ENCODE measurements at places on chromosomes 5 and 9.

GRCh38 chr9:14761584-14761983, 39.1 kb upstream of the CER1 start:
- no peak for DNase-seq

DNA sequence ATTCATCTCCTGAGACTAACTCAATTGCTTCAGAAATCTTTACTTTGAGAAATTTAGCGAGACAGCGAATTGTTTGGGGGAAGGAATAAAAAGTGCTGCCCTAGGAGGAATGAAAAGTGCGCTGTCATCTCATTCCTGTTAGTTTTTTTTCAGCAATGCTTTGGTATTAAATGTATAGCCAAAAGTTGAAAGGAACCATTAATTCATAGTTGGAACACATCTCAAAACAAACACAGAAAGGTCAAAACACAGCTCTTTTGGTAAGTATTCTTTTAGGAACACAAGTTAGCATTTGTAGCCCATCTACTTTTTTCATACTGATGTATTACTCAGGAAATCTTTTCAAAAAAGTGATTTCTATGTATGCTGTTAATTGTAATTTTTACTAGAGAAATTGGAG, 109.1 kb downstream of the NNT start:
- no peak for DNase-seq

DNA sequence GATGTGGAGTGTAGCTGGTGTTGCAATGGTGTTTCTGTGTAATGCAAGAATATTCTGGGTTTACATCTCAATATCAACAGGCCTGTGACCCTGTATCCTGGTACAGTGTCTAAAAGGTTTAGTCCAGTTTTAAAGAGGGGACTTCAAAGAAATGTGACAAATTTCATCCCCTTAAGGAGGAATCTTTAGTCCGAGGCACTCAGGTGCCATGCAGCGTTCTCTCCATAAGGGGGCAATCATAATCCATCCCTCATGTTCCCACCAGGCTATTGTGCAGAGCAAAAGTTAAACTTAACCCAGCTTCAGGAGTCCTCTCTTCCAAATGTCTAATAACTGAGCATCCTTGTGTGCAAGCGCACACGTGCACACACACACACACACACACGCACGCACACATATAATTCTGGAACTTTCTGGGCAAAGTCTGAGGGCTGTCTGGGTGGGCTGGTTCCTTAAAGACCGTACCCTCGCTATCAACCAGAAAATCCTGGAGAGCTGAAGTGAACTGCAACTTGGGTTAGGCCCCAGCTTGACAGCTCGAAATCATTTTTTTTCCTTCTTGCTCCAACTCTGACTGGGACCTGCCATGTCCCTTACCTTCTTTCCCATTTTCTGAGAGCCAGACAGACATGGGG, 46.0 kb downstream of the CRB2 start:
- no peak for DNase-seq

DNA sequence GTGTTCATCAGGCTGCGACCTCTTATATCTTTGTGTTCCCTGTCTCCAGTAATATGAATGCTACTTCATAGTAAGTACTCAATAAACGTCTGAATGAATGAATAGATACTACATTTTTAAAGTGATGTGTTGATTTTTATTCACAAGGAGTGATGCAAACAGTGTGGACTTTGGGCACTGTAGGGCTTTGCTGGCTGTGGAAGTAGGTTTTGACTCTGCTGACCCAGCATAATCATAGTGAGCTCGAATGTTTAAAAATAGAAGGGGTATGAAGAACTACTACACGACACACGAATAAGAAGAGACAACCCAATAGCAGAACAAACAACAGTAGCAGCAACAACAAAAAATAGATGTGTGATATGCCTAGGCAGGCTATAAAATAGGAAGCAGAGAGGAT, 147.4 kb downstream of the SH3GL2 start:
- no peak for DNase-seq

DNA sequence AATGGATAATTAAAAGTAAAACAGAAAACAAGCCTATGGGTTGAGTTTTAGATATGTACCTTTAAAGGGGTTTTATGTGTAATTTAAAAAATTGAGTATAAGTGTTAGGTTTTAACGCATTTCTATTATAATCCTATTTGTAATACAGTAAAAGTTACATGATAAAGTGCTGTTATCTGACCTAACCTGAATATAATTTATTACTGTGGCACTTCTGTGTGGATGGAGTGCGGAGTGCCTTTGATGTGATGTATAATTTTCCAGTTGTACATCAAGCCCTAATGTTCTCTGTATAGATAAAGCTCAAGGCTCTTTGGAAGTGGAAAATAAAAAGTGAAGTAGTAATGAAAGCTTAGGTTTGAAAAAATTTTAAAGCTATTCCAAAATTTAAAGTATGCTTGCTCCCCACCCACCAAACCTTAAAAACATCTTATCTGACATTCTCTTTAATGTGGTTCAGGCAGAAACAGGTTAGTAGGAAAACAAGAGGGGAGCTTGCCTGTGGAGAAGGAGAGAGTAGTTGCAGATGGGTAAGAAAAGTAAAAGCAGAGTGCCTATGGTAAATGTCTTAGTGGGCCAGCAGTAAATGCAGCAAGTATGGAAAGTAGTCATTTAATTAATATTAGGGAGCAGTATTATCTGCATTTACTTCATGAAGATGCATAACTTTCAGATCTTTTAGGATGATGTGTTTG, 4.0 kb downstream of the MATR3 start:
- DNase-seq: no peak

DNA sequence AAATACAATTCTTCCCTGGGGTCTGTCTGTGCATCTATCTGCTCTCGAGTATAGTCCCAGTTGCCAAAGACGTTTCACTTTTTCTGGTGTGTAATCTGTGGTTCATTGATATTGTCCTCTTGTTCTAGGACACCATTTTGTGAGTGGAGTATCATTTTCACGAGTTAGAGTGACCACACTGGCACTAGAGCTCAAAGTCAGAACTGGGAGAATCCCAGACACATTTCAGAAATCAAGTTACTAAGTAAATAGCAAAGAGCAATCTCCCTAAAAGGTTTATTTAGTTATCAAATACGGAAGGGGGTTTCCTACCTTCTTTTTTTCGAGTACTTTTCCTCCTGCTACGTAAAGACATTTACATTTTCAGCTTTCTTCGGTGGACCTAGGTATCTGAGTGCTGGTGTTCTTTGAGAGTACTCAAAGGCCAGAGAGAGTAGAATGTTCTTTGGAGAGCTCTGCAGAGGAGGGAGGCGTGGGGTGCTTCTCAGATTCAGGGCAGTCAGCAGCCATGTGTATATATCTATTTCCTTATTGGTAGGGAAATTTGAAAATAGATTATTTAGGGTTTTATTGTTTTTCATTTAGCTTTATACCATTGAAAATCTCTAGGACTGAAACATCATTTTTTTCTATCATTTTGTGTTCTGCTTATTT, 8.9 kb upstream of the HSPA9 start:
- no peak for DNase-seq

DNA sequence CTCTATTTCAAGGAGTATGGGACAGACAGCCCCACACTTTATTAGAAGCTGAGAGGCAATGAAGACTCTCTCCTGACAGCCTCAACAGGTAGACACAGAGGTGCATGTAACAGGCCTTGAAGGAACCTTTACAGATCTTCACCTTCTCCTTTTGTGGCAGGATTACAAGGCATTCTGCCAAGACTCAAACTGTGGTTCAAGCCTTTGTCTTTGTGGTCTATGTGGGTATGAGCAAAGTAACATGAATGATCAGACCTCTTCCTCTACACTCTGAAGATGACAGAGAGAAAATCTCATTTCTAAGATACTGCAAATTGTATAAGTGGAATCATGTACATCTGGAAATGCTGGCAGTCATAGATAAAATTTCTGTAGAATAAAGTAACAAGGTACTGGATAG, 346.9 kb downstream of the CDH9 start:
- DNase-seq: no peak

GRCh38 chr9:135229701-135230385, 142.4 kb downstream of the OLFM1 start:
- DNase-seq: no peak

DNA sequence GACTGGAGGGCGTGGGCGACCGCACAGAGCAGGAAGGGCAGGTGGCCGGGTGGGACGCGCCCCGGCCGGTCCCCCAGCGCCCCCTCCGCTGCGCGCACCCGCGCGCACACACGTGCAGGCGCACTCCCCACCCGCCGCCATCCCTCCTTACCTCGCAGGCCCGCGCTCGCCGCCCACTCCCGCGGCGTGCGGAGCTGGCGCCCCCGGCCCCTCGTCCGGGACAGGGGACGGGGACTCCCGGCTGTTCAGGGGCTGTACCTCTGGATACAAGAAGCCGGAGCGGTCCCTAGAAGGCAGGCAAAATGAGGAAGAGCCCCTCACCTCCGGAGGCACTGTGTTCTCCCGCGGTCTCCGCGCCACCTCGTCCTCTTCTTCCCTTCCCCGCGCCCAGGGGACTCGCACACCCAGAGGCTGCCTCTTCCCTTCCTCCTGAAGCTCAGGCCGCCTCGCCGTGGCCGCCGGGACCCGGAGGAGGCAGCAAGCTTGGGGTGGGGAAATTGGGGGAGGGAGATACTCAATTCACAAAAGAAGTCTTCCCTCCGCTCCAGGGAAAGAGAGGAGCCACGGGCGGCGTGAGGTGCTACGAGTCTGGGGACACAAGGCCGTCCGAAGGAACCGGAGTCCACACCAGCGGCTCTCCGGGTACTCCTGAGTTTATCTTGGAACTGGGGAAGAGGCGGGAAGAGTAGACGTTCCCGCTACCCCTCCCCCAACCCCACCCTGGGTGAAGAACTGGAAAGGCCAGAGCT, 1.4 kb upstream of the GABRB2 start:
- DNase-seq: no peak

DNA sequence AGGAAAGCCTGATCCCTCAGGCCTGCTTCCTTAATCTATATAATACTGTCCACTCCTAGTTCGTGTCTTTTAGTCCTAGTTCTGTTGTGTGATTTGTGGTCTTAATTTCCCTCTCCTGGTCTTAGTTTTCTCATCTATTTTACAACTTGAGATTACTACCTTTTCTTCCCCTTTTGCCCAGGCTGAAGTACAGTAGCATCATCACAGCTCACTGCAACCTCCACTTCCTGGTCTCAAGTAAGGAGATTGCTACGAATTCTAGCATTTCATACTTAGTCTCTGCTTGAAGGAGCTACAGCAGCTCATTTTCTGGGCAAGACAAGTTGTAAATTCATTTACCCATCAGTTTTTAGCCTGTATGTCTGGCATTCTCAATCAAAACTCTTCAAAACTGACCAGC, 5.5 kb downstream of the TRIM32 start:
- DNase-seq: no peak

DNA sequence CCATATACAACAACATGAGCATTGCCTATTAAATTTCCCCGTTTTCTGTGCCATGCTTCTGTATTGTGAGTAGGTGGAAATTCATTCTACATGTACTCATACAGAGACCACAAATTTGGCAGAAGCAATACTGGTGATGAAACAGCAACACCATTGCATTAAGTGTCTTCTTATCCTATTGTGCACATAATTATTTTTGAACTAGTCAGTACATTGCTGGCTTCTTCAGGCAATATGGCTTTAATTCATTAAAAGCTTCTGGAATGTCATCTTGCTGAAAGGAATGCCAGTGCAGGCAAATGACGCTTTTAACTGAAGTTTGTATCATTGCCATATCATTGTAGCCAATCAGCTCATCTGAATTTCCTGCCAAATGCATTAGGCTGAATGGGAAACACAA, 82.6 kb downstream of the KIAA1958 start:
- no peak for DNase-seq

DNA sequence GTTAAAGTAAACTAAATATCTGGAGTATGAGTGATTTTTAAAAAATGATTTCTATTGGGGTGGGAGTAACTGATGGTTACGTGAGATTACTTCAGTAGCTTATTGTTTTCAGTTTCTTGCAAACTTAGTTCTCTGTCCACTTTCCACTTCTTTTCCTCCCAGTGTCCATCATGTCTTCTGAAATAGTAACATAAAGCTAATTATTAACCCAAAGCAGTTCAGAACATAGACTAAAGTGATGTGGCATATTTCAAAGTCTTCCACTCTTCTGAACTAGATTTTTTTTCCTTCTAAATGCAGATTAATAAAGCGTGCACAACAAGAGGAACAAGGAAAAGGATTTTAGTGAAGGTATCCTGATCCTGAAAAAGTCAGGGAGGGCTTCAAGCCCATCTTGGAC, 114.1 kb downstream of the MAN2A1 start:
- DNase-seq: no peak

- DNase-seq: no peak
Observed at GRCh38 chr5:169869066-169869465, 111.2 kb downstream of the INSYN2B start.

GRCh38 chr9:86452201-86452828, 98.1 kb upstream of the TUT7 start:
- no peak for DNase-seq

DNA sequence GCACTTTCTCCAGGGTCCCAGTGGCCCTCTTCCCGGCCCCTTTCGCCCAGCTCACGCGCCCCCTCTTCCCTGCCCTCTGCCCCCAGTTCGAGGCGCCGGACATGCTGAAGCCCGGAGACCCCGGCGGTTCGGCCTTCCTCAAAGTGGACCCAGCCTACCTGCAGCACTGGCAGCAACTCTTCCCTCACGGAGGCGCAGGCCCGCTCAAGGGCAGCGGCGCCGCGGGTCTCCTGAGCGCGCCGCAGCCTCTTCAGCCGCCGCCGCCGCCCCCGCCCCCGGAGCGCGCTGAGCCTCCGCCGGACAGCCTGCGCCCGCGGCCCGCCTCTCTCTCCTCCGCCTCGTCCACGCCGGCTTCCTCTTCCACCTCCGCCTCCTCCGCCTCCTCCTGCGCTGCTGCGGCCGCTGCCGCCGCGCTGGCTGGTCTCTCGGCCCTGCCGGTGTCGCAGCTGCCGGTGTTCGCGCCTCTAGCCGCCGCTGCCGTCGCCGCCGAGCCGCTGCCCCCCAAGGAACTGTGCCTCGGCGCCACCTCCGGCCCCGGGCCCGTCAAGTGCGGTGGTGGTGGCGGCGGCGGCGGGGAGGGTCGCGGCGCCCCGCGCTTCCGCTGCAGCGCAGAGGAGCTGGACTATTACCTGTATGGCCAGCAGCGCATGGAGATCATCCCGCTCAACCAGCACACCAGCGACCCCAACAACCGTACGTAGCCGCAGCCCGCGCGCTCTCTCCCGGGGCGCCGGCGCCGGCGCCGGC, 1.0 kb downstream of the PRDM6 start:
- DNase-seq: no peak

DNA sequence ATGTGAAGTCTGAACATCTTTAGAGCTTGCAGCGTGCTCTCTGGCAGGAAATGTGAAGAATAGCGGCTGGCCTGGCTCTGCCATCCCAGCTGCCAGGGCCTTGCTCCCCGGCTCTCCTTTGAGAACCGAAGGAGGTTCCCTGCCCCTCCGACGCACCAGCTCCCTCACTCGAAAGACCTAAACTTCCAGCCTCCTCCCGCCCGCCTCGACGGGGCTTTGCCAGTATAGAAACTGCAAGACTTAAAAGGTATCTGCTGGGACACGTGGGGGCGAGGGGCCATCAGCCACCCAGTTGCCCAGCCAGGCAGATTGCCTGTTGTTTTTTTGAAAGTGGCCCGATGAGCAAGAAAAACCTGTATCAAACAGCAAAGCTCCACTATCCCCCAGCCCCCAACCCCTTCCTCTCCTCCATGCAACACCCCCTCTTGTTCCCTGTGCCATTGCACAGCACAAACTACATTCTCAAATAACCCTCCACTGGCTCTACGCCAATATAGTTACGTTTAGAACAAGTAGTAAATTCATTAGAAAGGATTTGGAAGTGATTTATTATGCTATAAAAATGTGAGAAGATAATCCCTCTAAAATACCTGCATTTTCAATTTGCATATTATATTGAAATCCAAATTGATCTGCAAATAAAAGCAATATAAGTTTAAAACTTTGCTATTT, 331.9 kb downstream of the MED10 start:
- no peak for DNase-seq
